ENCODE measurements at places on chromosomes 12 and 14.

DNA sequence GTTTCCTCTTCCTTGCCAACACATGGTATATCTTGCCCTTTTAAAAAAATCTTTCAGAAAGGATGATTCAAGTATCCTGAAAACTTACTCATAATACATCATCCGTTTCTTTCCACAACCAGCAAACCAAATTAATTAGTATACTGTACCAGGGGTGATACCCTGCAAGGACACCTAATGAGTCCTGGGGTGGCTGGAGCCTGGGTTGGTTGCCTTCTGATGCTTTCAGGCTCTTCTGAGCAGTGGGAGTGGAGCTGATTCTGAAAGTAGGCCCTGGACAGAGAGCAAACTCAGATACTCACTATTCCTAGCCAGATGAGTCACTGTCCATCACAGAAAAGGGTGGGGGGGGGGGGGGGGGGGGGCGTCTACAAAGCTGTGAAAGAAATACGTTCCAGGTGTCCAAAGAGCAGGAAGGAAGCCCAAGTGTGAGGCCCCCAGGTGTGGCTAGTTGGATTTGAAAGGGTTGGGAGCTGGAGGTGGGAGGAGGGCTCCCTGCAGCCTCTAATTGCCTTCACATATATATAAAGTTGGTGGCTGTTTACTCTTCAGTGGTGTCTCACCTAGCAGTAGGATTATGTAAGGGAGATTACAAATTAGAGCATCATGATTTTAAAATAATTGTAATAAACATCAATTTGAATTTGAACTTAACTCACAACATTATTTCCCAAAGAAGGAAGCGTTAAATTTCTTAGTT lies 36.5 kb downstream of the FBXO33 start:
- DNase-seq = peak; percentile 6

GRCh38 chr12:9732921-9733461 lies at the start of gene CLECL1:
TSS of gene CLECL1 (minus strand) at chr12:9733097.
- no peak for DNase-seq

- DNase-seq = no peak
Observed at GRCh38 chr14:59176765-59177164, 11.7 kb upstream of the DAAM1 start.

- DNase-seq = no peak
Observed at GRCh38 chr14:99271221-99271941, 616 bp downstream of the BCL11B start.

- DNase-seq = peak; percentile 64
Observed at GRCh38 chr14:77045238-77046162, 17.0 kb upstream of the IRF2BPL start.

- DNase-seq = peak; percentile 2
Observed at GRCh38 chr12:82474798-82475184, 116.5 kb downstream of the METTL25 start.

- DNase-seq = no peak
Observed at GRCh38 chr12:67593041-67593440, 55.5 kb upstream of the DYRK2 start.

DNA sequence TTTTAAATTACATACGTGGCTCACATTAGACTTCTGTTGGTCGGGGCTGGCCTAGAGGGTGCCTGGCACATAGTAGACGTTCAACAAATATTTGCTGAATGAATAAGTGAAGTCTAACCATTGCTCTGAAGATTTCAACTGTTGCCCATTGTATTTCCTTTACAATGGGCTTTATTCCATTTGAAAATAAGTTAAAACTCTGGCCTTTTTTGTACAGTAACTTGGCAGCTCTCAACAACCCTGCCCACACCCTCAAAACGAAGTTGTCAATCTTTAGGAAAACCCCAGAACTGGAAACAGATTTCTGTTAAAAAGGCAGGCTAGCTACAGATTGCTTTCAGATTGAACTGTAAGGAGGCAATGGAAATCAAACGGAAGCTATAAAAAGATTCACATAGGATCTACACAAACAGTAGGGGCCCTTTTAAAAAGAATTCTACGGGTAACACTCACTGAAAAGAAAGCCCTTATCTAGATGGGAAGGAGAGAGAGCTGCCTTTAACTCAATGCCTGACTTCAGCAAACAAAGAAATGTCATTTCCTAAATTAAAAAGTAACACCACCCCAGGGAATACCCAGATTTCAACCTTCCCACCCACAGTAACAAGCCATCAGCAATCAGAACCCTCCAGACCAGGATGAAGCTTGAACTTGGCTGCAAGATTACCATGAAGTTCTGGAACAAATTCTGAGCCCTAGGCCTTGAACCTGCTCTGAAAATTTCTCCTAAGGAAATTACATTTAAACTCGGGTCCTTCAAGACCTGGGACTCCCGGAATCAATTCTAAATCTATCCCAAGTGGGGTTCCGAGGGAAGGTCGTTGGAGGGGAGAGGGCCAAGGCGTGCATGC lies 1.4 kb downstream of the WSB2 start:
- DNase-seq = peak; percentile 58

DNA sequence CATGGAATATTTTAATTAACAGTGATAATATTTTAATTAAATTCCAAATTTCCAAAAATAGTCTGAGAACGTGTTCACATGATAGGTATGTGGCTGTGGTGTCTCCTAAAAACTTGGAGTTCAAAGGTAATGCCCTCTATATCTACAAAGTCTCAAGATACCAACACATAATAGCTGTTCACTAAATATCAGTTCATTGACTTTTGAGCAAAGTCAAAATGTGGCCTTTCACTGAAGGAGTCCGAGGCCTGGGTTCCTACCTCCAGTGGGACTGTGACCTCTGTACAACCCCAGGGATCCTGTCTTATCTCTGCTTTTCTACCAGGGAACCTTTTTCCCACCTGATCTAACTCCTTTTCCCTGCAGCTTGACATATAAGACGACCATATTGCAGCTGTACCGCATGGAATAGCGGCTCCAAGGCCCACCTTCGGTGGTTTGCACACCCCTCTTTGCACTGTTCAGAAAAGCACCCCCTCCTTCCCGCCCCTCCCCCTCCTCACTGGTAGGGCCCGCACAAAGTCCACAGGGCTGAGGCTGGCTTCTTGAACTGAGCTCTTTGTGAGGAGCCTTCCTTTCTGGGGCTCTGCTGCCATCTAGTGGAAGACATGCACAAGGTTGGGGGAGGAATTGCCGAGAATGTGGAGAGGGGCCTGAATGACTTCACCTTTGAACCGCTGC lies 3.1 kb downstream of the CCND2 start:
- DNase-seq = peak; percentile 93

DNA sequence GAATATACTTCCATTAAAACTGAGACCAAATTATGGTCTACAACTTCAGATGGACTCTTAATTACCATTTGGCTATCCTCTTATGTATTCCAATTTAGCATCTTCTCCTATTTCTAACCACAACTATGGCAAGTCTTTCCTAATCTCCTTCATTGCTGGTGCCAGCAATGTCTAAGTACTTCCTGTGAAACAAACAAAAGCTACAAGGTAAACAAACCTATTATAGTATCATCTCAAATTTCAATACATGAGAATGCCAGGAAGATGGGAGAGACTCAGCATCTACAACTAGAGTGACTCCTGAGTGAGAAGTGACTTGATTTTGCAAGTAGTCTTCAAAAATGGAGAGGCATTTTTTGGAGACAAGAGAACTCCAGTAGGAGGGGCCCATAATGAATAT lies 202.9 kb upstream of the ATXN7L3B start:
- DNase-seq = no peak

DNA sequence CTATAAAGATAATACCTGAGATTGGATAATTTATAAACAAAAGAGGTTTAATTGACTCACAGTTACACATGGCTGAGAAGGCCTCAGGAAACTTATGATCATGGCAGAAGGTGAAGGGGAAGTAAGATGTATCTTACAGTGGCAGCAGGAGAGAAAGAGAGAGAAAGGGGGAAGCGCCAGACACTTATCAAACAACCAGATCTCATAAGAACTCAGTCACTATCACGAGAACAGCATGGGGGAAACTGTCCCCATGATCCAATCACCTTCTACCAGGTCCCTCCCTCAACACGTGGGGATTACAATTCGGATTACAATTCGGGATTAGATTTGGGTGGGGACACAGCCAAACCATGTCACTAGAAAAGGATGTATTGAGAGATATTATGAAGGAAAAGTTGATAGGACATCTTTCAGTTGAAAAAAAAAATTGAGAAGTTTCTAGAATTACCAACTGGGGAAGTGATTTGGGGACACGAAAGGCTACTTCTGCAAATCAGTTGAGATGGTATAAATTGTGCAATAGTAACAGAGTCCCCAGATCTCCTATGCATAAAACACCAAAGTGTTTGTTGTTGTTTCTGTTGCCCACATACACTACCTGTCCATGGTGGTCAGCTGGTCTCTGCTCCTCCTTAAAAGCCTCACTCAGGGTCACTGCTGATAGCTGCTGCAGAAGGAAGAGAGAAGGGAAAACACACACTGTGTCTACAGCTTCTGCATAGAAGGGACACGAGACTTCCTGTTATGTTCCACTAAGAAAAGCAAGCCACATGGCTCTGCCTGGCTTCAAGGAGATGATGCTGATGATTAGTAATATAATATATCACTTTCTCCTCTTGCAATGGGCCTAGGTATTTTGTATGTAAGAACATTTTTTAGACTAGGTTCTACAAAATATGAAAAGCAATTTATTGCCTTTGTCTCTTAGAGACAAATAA lies 465.5 kb downstream of the PDZRN4 start:
- no peak for DNase-seq

- no peak for DNase-seq
Observed at GRCh38 chr14:60594062-60594461, 55.2 kb downstream of the SIX1 start.

- peak; percentile 91 for DNase-seq
Observed at GRCh38 chr12:76024942-76025600, 6.5 kb downstream of the PHLDA1 start.

DNA sequence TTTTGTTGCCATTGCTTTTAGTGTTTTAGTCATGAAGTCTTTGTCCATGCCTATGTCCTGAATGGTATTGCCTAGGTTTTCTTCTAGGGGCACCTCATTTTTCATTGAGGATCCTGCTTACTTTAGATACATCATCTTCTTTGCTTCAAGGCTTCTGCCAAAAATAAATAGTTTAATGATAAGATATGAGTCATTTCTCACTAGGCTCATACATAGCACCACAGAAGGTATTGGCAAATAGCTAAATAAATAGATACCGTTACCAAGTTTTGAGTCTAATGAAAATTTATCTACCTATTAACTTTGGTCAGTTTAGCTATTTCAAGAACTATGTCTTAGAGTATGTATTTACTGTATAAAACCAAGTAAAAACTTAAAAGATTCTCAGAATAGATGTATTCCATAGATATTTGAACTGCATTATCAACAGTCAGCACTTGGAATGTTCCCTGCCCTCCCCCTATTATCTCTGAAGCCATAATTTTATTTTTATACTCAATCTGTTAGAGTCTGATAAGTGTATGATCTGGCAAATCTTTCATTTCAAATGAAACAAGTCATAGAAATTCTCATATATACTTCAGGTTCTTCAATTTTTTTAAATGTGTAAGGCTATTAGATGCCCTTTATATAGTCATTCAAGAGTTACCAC lies 310.2 kb downstream of the CCDC91 start:
- DNase-seq = peak; percentile 23

DNA sequence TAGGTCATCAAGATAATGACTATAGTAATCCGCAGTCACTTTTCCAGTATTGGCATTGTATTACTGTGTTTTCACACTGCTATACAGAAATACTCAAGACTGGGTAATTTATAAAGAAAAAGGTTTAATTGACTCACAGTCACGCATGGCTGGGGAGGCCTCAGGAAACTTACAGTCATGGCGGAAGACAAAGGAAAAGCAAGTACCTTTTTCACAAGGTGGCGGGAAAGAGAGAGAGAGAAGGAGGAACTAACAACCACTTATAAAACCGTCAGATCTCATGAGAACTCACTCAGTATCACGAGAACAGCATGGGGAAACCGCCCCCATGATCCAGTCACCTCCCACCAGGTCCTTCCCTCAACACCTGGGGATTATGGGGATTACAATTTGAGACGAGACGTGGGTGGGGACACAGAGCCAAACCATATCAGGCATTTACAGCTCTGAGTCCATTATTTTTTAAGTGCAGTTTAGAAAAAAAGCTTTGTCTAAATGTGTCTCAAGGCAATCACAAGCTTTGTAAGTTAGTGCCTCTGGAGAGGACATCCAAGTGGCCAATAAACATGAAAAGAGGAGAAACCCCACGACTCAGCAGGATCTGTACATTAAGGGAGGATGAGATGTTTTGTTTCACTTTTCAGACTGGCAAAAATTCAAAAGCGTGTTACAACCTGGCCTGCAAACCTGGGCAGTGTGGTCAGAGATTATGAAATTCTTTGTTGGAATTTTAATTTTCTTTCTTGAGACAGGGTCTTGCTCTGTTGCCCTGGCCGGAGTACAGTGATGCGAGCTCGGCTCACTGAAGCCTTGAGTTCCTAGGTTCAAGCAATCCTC lies 82.0 kb downstream of the DNAH10 start:
- no peak for DNase-seq

GRCh38 chr12:109065154-109065852 lies 12.9 kb downstream of the USP30 start:
- no peak for DNase-seq

DNA sequence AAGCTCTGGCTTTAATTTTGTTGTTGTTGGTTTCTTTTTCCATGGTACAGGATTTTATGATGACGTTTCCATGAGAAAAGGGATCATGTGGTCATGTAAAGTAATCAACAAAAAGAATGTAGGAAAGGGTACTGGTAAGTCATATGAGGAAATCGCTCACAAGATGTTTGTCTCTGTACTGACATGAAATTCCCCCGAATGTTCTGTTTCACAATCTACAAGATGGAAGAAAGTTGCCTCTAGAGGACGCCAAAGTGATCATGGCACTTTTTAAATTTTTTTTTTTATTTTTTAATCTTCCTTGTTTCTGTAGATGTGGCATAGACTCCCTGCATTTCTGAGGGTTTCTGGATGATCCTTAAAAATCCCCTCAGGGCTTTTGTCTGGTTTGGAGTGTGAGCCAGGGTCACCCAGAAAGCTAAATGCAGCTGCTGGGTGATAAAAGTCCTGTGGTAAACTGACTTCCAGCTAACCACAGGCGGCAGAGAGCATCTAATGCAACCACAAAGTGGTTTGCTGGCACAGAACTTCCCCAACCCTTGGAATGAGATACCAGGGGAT lies 393.5 kb downstream of the CCDC91 start:
- DNase-seq = peak; percentile 50

GRCh38 chr12:109137055-109137454 lies 20.7 kb downstream of the ACACB start:
- DNase-seq = no peak

DNA sequence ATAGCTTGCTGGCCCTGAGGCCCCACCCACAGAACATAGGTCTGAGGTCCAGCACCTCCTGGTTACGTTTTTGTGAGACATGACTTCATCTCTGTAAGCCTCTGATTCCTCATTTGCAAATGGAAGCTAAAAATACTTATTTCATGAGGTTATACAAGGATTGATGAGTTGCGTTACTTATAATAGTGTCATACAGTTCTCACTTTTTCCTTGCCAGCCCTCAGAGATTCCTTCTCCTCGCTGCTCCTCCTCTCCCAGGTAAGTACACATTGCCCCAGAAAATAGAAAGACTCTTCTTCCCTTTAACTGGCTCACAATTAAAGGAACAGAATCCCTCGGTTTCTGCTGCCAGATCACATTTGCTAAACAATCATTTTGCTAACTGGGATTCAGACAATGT lies 739.2 kb downstream of the VRK1 start:
- no peak for DNase-seq

GRCh38 chr14:58082011-58082410 lies 70.0 kb downstream of the ARMH4 start:
- DNase-seq = peak; percentile 32
